ENCODE measurements at places on chromosomes 4 and X. TPM values are rescaled to one million over a fixed set of nuclear protein-coding genes. Genes with fewer than 3 reads are reported as not detected.

- DNase-seq: no peak
These were observed 9.7 kb upstream of the SORCS2 start for GRCh38 chr4:7182616-7183015.

- no peak for DNase-seq
These were observed 10.1 kb downstream of the PSAPL1 start for GRCh38 chr4:7424553-7425111.

- DNase-seq: no peak
These were observed 28.0 kb downstream of the RIPPLY1 start for GRCh38 chrX:106875151-106875550.

GRCh38 chr4:6349896-6350603, 80.4 kb downstream of the WFS1 start:
- DNase-seq: no peak

- DNase-seq: no peak
These were observed 365.5 kb downstream of the PCDH7 start for GRCh38 chr4:31085689-31086088.

DNA sequence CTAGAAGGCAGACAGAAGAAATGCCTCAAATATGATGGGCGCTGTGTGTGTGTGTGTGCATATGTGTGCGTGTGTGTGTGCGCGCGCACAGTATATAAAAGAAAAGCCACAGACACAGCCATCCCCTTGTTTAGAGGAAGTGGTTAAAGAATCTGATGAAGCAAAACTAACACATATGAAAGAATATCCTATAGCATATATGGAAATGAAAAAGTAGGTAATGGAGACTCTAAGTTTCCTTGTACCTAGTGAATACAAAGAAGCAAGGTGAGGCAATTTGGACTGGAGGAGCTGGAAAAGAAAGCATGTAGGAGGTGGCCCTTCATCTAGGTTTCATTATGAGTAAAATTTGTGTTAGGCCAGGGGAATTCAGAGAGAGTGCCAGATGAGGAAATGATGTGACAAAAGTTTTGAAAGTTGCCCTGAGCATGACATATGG, 58.6 kb upstream of the MCF2 start:
- no peak for DNase-seq

DNA sequence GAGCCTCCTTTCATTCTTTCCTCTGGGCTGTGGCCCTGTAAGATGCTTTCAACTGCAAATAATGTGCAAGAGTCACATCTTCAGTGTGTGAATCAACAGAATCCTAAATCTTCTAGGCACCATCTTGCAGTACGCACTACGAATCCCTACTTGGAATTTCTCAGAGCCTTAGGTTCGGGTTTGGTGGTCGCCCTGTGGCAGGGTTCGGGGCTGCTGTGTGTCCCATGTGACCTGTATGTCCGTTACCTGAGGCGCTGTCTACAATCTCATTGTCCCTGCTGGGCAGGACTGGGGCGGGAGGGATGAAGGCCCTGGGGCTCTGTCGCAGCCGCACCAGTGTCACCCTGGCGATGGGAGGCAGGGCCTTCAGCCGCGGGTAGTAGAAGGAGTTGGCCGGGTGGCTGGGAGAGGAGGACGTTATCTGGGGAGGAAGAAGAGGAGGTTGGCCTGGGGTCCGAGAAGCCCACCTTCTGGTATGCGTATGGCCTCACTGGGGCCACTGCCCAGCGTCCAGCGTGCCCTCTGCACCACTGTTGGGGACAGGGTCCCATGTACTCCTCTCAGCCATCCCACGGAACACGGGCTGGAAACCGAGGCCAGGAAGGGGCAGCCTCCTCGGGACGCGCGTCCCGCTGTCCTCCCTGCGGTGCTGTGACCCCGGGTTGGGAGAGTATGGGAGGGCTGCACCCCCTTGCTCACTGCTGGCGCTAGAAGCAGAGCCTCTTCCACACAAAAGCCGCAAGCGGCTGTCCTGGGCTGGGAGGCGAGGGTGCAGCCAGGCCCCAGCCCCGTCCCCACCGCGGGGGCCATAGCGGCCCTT, 2.0 kb downstream of the SPON2 start:
- DNase-seq: no peak

GRCh38 chr4:102563000-102563399, 61.8 kb downstream of the NFKB1 start:
- DNase-seq: no peak

DNA sequence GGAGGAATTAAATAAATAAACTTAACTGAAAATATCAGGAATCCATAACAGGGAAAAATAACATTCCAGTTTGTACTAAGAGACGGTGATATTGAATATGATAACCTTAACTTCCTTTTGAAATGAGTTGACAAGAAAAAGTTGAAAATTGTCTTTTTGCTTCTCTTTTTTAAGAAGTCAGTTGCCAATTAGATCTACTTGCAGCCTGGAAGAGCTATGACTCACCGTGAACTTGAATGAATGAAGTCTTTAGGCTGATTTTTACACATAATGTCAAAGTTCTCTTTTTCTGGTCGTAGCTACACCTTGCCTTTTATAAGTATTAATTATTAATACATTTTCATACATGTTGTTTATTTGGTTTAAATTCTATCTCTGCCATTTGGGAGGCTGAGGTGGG, 94.4 kb upstream of the HPGD start:
- DNase-seq: no peak

DNA sequence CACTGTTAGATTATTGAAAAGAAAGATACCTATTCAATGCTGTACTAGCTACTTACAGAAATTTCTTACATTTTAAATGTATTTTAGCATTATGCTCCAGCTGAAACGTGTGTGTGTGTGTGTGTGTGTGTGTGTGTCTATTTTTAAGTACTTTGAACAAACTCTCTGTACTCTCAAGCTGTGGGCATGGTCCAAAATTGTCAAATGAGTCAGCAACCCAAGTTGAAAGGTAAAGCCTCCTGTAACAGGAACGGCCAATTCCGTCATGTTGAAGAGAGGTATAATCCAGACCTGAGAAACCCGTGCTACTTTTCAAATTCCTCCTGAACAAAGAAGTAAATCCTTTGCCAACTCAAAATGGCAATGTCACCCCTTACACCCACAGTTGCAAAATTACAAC, 20.5 kb downstream of the MAOB start:
- no peak for DNase-seq

DNA sequence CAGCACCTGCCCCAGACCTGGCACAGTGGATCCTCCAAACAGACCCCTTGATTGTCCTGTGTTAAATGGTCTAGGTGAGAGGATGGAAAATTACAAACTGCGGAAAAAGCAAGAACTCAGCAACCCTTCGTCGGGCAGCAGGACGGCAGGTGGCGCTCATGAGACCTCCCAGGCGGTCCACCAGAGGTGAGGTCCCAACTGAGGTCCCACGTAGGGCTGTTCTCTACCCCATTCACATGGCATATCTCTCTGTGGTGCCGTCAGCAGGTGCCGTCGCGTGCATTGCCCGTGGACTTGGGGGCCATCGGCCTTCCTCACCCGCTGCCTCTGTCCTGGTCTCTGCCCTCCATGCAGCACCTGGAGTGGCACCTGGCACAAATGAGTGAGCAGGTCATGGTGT, 88.2 kb downstream of the CRMP1 start:
- DNase-seq: no peak

ETFDH gene
- 37.9 TPM for polyA plus RNA-seq

ARHGAP36 gene
- polyA plus RNA-seq: 0.15 TPM

AFF2 gene
- 6.5 TPM for polyA plus RNA-seq

ACSL1 gene
- 57.7 TPM for polyA plus RNA-seq

ADH1A gene
- 2.3 TPM for polyA plus RNA-seq

PRSS48 gene
- not detected for polyA plus RNA-seq

NUDT10 gene
- polyA plus RNA-seq: 11.8 TPM

PAGE5 gene
- not detected for polyA plus RNA-seq
